G401 (cell line): ENCODE measurements at places on chromosomes 4 and X.

GRCh38 chrX:48648336-48648751, 35.3 kb upstream of the WAS start:
- DNase-seq: peak; percentile 93

GRCh38 chrX:7441586-7441985, 293.6 kb upstream of the PUDP start:
- no peak for DNase-seq

- DNase-seq: no peak
Observed at GRCh38 chr4:38354421-38354820, 309.6 kb upstream of the KLF3 start.

DNA sequence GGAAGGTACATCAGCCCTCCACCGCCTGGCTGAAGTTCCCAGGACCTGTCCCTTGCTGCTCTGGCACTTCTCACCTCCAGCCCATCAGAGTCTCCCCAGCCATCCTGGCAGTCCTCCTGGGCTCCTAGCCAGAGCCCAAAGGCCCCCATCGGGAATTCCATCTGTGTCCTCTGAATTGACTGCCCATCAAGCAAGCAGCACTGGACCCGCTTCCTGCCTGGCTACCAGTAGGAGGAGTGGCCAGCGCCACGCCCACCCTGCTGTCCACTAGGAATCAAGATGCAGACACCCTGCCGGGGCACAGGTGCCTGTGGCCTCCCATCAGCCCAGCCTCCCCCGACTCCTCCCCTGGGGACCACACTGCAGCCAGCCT, 47.2 kb downstream of the C4orf50 start:
- peak; percentile 94 for DNase-seq

DNA sequence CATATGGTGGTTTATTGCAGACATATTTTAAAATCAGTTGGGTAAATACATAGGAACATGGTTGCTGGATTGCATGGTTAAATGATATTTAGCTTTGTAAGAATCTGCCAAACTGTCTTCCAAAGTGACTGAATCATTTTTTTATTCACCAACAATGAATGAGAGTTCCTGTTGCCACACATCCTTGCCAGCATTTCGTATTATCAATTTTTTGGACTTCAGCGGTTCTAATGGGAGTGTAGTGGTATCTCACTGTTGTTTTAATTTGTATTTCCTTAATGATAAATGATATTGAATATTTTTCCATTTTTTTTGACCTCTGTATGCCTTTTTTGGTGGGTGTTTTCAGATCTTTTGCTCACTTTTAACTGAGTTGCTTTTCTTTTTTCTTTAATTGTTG, 1.4 kb upstream of the MTHFD2L start:
- DNase-seq: no peak

DNA sequence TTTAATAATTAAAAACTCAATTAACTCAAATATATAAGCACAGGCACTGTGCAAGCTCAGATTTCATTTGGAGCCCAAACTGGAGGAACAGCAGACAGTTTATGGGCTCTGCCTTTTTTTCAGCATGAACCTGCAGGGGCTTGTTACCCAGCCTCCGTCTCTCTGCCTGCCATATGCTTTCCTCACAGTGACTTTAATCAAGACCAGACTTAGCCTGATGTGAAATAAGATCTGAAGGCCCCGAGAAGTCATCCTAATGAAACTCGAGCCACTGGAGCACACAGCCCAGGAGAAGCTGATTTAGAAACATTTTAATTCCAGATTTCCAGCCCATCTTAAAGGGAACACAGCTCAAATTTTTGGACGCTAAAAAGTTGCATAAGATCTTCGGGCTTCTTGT, 55.6 kb downstream of the SPATA18 start:
- no peak for DNase-seq

DNA sequence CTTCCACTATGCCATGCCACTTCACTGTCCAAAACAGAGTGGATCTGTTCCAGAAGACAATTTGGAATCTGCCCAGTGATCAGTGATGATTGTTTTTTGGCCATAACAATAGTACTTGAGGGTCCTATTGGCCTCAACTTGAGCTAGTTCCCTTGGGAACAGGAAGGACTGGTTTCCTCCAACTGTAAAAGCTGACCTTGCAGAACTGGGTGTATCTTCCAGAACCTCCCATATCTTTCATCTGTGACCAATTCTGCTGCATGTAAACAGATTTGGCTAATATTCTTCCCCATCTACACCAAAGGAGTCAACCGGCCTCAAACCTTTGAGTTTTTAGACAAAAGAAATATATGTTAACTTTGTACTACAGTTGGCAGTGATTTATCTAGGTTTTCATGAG, 165.1 kb upstream of the TRPC5 start:
- DNase-seq: no peak

DNA sequence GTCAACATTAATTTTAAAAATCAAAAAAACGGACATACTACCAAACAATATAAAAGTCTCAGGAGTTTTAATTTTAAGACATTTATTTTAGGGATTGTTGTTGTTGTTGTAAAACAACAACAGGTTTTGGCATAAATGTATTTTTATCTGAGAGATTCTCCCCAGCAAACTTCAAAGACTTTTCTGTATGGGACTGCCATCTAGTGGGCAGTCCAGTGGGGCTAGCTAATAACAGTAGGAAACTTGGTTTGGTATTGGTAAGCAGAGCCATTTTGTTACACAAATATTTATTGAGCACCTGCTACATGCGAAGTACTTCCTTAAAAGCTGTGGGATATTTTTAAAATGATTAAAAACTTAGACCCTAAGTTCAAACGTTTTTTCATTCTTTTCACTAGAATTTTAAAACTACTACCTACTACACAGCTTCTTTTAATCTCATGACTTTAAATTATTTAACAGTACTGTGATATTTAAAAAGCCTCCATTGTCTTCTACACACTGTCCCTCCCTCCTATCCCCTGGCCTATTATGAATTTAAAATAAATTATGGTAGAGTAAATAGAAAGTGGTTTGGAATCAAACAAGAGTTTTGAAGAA, 1028.4 kb upstream of the INTU start:
- peak; percentile 8 for DNase-seq

- no peak for DNase-seq
Observed at GRCh38 chrX:133413218-133413925, 1.9 kb downstream of the GPC4 start.

- no peak for DNase-seq
Observed at GRCh38 chr4:179415037-179415846, 1973.0 kb upstream of the AGA start.

DNA sequence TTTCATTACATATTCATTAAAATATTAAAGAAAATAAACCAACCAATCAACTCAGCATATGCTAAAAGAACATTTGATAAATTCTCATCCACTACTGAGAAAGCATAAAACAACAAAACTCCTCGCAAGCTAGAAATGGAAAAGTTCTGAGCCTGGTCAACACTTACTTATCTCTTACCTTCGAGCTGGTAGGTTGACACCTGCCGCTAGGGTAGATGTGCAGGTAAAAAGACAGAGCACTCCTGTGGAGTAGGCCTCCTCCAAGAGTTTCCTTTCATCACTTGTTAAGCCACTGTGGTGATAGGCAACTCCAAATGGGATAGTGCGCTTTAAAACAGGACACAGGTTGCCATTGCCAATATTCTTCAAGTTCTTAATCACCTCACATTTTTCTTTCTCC, 18.9 kb downstream of the HELQ start:
- no peak for DNase-seq

GRCh38 chr4:20544645-20545044, 155.6 kb upstream of the PACRGL start:
- DNase-seq: peak; percentile 27

GRCh38 chr4:40309250-40309774, 25.8 kb upstream of the CHRNA9 start:
- peak; percentile 84 for DNase-seq

DNA sequence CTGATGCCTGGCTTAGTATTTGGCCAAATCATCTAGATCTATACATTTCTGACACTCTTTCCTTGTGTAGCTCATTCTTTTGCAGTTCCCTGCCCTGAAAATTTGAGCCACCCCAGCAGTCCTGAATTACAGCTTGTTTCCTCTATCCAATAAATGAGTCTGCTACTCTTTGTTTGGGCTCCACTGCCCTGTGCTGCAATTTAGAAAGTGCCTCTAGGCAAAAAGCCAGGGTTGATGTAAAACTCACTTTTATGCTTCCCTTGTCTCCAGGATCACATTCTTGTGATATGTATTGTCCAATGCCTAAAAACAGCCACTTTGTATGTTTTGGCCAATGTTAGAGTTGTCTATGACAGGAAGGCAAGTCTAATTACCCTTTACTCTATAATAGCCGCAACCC, 101.7 kb upstream of the MAP3K15 start:
- DNase-seq: no peak

DNA sequence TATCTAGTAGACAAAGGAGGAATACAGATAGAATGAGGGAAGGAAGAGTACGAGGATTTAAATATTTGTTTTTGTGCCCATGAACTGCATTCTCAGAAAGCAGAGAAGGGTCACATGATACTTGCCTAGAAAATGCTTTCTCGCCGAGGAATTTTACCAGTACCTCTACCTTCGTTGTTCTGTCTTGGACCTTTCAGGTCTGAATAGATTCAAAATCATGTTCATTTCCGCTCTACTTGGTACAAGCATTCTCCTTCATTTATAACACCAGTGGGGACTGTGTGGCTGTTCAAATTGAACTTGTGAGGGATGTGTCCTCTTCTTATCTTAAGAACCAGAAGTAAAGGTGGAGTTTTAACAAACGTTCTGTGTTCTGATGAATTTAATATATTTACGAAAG, 1.9 kb downstream of the USP38 start:
- DNase-seq: no peak

- DNase-seq: no peak
Observed at GRCh38 chr4:7427831-7428260, 6.9 kb downstream of the PSAPL1 start.

- no peak for DNase-seq
Observed at GRCh38 chr4:24719615-24720014, 75.8 kb upstream of the SOD3 start.

- no peak for DNase-seq
Observed at GRCh38 chr4:176189891-176190795, 5.2 kb downstream of the SPATA4 start.

DNA sequence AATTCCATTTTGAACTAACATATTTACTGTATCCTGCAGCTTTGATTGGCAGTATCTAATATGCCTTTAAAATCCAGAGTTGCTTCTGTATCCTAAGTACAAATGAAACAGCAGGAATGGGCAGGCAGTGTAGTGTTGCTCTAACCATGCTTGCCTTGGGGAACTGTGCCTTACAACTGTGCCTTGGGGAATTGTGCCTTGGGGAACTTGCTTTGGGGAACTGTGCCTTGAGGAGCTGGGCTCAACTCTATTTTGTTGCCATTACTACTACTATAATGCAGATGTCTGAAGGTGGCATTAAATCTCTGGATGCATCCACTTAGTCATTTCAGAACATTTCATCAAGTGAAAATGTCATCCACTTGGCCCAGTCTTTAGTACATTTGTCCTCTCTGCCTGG, 6.9 kb downstream of the CXCL3 start:
- no peak for DNase-seq

DNA sequence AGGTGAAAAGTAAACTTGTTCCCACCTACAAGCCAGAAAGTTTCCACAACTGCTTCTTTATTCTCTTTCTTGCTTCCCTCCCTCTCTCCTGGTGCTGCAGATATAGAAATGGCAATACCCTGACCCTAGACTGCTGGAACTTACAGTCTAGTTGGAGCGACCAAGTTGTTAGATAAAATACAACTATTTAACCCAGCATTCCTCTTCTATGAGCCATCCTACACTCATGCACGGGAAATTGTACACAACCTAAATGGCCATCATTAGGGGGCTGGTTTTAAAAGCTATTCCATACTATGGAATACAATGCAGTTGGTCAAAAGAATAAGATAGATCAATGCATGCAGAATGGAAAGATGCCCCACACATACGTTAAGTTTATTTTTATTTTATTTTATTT, 41.1 kb downstream of the PJA1 start:
- no peak for DNase-seq

- DNase-seq: peak; percentile 33
Observed at GRCh38 chr4:26227601-26228229, 93.1 kb upstream of the RBPJ start.

DNA sequence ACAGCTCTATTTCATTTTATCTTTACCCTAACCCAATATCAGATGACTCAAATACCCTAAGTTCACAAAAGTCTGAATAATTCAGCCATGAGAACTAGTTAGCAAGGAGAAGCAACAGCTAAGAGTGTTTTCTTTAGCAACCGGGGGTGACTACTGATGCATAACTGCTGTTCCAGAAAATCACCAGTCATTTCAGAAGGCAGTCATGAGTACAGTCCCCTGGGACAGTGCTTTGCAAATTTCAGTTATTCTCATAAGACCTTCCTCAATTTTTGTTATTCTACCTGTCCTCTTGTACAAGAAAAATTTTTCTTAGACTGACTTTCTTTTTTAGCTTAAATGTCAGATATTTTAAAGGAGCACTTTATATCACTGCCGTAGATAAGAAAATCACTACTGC, 16.4 kb downstream of the BANK1 start:
- DNase-seq: no peak

GRCh38 chrX:68989865-68990606, 161.2 kb downstream of the EFNB1 start:
- DNase-seq: no peak

DNA sequence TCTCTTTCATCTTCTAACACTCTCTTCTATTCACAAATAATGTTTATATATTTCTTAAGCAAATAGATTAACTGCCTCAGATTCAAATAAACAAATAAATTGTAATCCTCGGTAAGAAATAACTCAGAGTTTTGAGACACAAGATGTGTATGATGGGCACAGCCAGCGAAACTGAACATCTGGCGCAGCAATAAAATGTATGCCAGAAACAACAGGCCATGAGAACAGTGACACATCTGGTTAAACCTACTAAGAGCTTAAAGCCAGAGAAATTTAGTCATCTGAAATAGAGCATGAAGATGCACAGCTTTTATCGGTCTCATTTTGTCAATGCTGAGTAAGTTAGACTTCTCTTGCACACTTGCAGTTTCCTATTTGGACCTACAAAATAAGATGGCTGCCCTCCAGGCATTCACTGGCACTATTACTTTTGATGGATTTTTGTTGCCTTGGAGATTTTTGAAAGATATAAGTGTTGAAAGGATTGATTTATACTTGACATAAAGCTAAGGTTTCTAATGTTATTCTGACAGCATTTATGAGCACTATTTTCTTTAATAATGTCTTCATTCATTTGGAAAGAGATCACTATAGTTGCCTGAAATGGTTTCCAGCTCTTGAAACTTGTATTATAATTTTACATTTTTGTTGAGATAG, 1444.0 kb downstream of the PCDH18 start:
- no peak for DNase-seq

GRCh38 chr4:59612235-59612634, 1587.9 kb upstream of the ADGRL3 start:
- no peak for DNase-seq

DNA sequence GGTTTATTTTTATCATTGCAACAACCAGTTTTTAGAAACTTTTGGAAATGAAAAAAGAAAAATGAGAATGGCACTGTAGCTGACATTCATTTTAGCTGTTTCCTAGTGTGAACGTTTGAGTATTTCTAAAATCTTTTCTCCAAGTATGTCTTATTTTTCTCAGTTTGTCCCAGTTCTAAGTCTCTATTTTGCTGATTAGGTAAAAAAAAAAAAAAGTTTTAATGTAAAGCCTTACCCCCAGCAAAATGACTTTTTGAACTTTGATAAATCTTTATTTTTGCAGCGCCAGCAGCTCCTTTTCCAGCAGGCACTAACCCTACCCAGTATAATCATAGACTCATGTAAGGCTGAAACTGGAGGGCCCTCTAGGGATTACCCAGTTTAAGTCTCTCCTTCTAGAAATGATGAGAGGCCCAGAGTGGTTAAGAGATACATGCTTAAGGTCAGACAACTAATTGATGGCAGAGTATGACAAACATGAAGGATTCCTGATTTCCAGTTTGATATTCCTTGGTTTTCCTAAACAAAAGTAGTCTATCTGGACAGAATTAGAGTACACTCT, 84.3 kb upstream of the SLC4A4 start:
- no peak for DNase-seq
